ENCODE measurements at places on chromosomes 5 and 9.

DNA sequence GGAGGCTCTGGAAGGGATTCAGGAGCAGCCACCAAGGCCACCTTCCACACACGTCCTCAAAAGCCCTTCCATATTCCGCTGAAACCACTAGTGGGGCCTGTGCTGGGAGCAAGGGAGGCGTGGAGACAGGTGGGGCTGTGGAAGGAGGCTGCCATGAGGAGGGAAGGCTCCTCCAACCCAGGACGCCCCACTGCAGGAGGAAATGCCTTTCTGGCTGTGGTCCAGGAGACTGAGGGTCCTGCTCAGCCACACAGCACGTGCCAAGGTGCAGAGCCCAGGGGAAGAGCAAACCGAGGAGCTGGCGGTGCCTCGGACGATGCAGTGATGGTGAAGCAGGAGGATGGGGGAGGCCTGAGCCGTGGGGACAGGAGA is 49.5 kb downstream of the ADAMTS2 start:
- DNase-seq: no peak

GRCh38 chr5:138725153-138725817 is 27.9 kb upstream of the CTNNA1 start:
- DNase-seq: peak; percentile 42

DNA sequence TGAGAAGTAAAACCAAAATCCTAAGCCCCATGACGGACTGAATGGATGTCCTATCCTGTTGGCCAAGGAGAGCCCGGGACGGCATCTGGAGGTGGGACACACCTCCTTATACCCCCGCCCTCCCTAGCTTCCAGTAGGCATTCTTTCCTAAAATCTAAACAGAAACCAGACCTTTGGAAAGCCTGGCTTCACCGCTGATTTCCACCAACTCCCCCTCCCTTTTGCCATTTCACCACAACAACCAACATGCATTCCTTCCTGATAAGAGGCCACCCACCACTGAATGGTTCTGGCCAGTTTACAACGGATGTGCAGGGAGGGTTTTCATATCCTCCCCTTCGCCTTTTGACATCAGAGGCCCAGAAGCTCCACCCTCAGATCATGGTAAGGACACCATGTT is 9.2 kb upstream of the RARS1 start:
- no peak for DNase-seq

- no peak for DNase-seq
Observed at GRCh38 chr5:88691230-88691582, 191.8 kb downstream of the MEF2C start.

DNA sequence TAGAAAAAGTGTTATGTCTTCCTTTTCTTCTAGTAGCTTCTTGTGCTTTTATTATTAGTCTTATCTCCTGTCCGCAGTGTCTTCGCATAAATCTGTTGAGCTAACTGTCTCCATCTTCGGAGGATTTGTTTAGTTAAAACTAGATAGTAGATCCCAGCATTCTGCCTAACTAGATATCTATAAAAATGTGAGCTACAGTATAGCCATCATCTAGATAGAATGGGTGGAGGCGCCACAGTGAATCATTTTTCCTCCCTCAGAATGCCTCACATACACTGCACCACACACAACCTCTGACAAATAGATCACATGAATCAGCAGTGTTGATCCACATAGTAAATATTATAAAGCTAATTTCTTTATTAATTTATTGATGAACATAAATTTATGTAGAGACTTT is 220.3 kb upstream of the GAS1 start:
- no peak for DNase-seq

DNA sequence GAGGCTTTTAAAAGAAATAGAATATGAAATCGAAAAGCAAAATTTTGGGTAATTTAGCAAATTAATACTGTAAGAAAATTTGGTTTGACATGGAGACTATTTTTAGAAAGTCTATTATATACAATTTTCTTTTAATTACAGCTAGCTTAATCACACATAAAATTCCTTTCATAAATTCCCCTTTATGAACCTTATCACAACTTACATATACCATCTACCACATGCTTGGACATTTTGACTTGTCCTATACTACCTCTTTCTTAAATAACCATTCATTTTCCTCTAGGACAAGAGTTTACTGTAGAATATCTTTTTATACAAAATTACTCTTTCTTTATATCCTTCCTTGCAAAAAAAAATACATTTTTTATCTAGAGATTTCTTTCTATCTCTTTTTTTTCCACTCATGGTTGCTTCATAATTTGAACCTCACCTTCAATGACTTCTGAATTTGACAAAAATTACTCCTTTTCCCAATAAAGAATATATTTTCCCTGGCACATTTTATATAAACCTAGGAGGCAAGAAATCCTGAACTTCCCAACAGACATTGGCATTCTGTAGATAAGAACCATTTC is 34.0 kb upstream of the SYK start:
- DNase-seq: no peak

DNA sequence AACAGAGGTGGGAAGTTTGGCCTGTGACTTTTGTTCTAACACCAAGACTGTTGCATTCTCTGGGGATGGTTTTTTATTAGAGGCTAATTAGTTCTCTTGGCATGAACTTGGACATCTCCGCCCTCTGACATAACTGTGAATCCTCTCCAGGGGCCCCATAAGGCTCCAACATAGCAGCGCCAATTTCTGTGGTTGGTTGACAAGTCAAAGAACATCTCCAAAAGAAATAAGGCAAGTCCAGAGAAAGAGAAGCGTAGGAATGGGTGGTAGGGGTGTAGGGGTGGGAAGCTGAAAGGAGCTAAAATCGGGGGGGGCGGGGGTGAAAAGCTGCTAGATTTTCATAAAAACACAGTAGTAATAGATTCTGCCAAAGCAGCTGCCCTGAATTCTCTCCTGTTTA is 81.0 kb upstream of the DAB2 start:
- DNase-seq: no peak

GRCh38 chr5:102283102-102283797 is 12.8 kb downstream of the SLCO4C1 start:
- no peak for DNase-seq

DNA sequence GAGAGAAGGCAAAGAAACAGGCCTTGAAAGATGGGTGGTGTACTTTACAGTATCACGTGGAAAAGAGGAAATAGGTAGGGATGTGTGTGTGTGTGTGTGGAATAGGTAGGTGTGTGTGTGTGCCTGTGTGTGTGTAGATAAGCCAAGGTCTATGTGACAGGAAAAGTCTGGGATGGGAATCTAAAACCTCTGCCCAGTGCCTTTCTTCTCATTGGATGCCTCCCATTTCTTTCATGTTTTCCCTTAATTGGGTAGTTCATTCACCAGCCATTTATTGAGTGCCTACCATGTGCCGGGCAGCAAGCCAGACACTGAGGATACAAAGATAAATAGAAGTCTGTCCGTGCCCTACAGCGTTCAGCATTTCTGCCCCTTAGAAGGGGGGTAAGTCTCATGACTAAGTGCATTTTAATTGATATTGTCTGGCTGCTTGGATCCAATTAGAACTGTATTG is 1.0 kb downstream of the URM1 start:
- peak; percentile 61 for DNase-seq

GRCh38 chr9:118318770-118319431 is 614.7 kb downstream of the TLR4 start:
- DNase-seq: no peak

- DNase-seq: no peak
Observed at GRCh38 chr5:106113922-106114321, 1556.8 kb downstream of the EFNA5 start.

- peak; percentile 59 for DNase-seq
Observed at GRCh38 chr5:125198270-125198974, 452.0 kb upstream of the ZNF608 start.

DNA sequence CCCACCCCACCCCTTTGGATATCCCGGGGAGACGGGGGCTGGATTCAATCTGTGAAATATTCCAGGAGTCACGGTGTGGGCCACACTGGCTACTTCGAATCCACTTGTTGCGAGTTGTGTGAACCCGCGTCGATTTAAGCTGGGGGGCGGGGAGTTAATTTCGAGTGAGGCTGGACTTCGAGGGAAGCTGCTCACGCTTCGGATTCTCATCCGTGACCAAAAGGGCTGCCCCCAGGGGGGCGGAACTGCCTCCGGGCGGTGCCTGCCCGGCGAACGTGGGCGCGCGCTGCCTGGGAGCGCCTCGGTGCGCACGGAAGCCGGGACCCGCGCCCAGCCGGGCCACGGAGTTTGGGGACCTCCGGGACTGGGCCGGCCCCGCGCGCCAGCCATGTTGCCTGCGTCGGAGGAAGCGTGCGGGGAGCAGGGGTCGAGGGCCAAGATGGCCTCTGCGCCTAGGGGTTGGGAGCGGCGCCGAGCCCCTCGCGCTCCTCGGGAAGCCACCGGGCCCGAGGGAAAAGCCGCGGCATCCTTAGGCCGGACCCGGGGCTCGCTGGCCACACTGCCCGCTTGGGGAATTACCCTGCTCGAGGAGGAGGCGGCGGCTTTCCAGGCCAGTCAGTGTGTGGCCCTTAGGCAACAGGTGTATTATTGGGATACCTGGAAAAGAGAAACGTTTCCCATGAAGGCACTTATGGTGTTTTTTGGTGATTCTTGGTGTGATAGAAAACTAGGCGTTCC is 975 bp downstream of the OCLN start:
- DNase-seq: no peak

DNA sequence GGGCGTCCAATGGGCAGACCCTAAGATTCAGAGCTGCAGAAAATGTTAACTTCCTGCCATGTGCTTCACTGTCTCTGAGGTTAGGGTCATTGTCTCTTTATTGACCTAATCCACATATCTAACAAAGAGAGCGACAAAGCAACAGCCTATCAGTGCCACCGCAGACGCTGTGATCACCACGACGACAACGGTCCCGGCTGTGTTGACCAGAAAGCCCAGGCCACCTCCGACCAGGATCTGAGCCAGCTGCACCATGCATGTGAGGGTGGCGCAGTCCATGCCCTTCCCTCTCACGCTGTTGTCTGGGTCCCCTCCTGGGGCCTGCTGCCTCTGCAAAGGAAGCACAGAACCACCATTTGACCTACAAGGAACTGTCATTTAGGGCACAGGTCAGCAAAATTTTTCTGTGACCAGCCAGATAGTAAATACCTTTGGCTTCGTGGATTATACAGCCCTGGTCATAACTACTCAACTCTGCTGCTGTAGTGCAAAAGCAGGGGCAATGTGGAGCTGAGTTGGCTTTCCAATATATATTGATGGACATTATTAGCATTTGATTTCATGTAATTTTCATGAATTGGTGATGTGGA is 8.5 kb downstream of the RXFP3 start:
- no peak for DNase-seq

GRCh38 chr5:103224118-103224893 is 34.3 kb upstream of the MACIR start:
- no peak for DNase-seq

DNA sequence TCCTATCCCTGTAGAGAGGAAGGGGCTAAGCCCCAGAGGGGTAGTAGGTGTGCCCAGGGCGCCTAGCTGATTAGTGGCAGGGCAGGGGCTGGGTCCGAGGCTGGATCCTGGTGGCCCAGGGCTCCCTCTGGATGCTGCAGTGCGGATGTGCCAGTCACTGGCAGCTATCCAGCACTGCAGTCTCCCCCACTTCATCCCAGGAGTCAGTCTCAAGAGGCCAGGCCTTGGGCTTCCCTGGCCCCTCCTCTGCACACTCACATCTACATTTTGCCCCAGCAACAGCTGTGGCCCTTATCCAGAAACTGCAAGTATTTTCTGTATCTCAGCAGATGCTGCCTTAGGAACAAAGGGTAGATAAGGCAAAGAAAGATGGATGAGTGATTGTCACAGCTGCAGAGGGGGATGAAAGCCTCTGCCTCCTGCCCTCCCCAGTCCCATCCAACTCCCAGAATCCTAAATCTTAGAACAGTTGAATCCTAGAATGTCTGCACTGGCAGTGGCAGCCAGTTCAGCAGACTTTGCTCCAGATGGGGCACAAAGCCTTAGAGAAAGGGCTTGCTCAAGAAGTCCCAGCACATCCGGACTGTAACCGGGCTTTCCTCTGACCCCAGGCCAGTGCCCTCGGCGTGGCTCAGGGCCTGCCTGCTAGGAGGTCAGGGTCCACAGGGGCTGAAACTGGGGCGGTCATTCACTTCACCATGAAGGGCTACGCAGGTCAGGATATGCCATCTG is 1.6 kb downstream of the ANXA6 start:
- no peak for DNase-seq

GRCh38 chr9:135544981-135545635 is 818 bp upstream of the OBP2A start:
- DNase-seq: no peak

- DNase-seq: no peak
Observed at GRCh38 chr5:137995077-137995748, 37.7 kb downstream of the FAM13B start.

GRCh38 chr5:95838556-95838955 is 16.0 kb upstream of the GLRX start:
- DNase-seq: no peak

DNA sequence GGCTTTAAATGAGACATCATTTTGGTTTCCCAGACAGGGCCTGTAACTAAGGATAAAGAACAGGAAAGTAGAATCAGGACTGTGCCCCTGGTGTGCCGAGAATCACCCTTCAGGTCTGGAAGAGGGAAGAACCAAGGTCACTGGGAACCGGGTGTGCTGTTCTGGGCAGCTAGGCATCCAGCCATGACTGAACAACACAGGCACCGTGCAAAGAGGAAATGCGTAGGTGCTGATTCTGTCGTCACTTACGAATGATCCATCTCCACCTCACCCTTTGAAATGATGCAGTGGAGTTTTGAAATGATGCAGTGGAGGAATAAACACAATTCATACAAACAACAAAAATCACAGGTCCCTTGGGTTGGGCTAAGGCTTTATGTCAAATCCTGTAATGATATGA is 64.4 kb downstream of the MAP1B start:
- DNase-seq: no peak

GRCh38 chr9:93183663-93184431 is at the start of gene WNK2:
Gene WNK2 (plus strand): TSS chr9:93184139. CDS start chr9:93184930, 791 bp downstream.
- no peak for DNase-seq

DNA sequence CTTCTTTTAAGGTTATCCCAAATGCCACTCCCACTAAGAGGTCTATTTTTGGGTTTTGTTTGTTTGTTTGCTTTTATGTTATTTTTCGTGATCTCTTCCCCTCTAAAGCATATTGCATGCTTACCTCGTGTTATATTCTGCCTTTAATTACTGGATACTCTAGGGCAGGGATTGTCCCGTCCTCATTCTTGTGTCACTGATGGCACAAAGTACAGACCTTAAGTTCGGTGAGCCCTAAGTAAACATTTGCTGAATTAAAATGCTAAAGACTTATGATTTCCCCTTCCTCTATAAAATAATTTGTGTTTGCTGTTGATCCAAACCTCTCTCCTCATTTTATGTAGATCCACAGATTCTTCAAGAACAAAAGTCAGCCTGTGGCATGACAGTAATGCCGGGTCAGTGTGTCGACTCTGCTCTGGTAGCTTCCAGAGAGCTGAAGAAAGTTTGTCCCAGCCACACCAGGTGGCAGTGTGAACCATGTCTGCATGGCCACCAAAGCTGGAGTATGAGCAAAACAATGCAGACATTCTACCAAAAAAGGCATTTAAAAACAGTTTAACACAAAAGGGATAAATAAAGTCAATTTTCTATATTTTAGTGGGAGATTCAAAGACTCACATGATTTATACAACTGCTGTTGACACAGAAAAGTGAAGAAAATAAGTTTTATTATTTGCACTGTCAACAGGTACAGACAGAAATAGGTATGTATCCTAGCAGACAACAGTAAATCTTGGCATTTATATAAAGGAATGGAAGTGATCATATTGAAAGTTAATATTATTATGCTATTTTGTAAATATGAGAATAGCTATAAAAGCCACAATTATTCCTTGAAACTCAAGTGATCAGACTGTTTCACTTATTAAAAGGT is 17.9 kb upstream of the POC5 start:
- DNase-seq: peak; percentile 8

All from hippocampal formation (tissue), 2 donors.